NCI-H524 (cell line): ENCODE measurements at places on chromosomes 7 and 10.

GRCh38 chr10:725786-726185 lies 36.3 kb upstream of the DIP2C start:
- no peak for DNase-seq

DNA sequence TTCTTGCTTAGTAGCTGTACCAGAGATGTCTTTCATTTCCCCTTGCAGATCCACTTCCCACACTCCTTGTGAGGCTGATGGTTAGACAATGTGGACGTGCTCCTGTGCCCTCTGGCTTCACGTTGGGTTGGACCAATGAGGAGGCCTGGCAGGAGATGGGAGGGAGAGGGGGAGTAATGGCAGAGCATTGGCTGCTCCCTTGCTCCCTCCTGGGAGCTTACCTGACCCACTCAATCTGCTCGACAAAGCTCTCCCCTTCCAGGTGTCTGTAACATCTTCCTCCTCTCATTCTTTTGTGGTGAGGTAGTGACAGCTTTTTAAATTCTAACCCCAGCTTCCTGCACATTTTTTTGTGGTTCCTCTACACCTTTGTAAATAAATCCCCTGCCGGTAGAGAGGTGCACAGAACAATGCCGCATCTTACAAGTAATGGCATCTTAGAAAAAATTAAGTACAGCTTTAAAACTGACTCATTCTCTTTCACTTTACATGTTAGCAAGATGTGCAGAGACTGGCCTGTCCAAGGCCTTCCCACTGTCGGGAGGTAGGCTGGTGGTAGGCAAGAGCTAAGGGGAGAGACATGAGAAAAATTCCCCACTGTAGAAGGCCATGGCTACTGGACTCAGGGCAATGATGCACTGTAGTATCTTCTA lies 134.3 kb downstream of the HTR7 start:
- no peak for DNase-seq

GRCh38 chr7:54932818-54933543 lies 85.8 kb upstream of the EGFR start:
- peak; percentile 63 for DNase-seq

- no peak for DNase-seq
These were observed 11.0 kb upstream of the TNKS2 start for GRCh38 chr10:91787258-91787657.

GRCh38 chr7:137404660-137405317 lies 61.3 kb upstream of the PTN start:
- no peak for DNase-seq

GRCh38 chr7:13312307-13312706 lies 624.9 kb downstream of the ARL4A start:
- no peak for DNase-seq

DNA sequence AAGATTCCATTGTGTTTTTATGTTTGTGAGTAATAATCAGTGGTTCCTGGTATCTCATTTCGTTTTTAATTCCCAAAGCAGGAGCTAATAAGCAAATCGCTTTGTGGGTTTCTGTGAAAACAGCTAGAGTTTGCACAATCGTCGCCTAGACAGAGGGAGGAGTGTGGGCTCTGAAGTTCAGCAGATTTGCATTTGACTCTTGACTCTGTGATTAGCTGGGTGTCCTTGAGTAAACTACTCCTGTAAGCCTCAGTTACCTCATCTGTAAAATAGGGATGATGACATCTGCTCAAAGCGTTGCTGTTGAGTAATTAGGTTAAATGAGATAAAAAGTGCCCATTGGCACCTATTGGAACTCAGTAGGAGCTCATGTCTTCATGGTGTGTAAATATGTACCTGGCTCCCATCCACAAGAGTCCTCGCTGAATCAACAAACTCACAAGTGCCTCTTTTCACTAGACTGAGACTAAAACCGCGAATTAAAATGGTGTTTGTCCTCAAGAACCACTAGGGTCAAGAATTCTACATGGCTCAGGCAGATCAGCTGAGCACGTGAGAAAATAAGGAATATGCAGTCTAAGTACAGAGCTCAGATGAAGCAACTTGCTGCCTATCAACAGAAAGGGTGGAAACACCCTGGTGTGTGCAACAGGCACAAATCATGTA lies 385.8 kb upstream of the C7orf33 start:
- DNase-seq: no peak

DNA sequence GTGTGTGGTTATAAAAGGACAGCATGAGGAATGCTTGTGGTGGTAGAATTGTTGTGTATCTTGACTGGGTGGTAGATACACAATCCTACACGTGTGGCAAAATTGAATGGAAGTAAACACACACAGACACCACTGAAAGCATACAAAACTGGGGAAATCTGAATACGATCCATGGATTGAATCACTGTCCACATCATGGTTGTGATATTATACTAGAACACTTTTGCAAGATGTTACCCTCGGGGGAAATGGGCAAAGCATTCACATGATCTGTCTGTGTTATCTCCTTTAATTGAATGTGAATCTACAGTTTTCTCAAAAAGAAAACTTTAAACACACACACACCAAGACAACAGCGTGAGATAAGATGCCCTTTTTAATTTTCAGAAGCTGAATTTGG lies 165.2 kb upstream of the CELF2 start:
- DNase-seq: no peak

DNA sequence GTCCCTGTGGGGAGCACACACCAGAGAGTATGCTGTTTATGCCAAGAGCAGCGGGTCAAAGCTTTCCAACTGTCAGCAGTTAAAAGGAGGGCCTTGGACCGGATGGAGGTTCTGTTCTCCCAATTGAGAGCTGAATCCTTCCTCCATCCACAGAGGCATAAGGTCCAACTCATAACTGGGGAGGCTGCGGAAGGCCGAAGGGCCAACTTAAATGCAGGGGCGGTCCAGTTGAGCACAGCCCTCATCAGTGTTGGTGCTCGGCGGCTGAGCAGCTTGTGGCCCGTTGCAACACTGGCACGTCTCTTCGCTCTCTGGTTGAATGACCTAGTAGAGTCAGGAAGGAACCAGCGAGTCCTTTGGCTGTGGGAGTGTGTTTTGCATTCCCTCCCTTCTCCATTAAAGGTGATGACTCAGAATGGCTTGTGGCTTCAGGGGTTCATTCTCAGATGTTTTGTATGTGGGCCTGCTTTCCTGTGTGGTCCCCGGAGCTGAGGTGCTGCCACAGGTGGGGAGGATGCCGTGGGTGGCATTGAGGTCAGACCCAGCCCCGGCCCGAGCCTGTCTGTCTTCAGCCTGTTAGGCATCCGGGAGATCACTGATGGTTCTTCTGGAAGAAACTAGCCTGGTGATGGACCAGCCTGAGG lies 44.8 kb upstream of the DMBT1 start:
- no peak for DNase-seq

- DNase-seq: no peak
These were observed 38.0 kb upstream of the TES start for GRCh38 chr7:116172353-116172752.

DNA sequence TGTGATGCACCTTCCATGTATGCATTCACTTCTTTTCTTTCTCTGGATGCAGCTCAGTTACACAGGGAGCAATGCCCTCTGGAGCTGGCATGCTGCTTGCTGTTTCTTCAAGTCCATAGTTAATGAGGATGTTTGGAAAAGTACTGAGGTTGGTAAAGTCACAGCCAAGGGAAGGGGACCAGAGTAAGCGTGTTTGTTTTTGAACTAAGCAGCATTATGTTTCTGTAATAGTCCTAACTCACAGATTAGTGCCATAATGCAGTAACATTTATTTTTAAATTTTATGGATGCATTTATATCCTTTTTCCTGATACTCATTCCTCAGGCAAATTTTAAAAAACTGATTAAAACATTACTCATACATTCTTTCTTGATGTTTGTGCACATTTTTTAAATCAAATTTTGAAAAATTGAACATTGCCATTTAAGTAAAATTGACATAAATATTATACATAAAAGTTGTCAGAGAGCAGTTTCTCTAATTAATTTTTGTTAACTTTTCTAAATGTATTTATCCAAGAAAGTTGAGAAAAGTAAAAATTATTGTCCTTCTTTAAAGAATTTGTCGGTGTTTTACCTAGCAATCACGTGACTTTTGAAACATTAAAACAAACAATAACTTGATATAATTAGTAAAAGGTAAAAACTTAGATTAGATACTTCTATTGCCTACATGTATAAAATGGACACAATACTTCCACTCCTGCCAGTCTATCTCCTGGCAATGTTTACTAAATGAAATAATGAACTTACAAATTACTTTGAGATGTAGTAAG lies 659.6 kb upstream of the ANKRD30A start:
- no peak for DNase-seq

- DNase-seq: no peak
These were observed 43.5 kb downstream of the ADK start for GRCh38 chr10:74194545-74194944.

- DNase-seq: peak; percentile 72
These were observed 26.0 kb upstream of the MALSU1 start for GRCh38 chr7:23273141-23273599.

GRCh38 chr7:140605337-140605736 lies 35.3 kb downstream of the DENND2A start:
- no peak for DNase-seq

GRCh38 chr10:109149666-109150350 lies 773.5 kb downstream of the XPNPEP1 start:
- DNase-seq: no peak

DNA sequence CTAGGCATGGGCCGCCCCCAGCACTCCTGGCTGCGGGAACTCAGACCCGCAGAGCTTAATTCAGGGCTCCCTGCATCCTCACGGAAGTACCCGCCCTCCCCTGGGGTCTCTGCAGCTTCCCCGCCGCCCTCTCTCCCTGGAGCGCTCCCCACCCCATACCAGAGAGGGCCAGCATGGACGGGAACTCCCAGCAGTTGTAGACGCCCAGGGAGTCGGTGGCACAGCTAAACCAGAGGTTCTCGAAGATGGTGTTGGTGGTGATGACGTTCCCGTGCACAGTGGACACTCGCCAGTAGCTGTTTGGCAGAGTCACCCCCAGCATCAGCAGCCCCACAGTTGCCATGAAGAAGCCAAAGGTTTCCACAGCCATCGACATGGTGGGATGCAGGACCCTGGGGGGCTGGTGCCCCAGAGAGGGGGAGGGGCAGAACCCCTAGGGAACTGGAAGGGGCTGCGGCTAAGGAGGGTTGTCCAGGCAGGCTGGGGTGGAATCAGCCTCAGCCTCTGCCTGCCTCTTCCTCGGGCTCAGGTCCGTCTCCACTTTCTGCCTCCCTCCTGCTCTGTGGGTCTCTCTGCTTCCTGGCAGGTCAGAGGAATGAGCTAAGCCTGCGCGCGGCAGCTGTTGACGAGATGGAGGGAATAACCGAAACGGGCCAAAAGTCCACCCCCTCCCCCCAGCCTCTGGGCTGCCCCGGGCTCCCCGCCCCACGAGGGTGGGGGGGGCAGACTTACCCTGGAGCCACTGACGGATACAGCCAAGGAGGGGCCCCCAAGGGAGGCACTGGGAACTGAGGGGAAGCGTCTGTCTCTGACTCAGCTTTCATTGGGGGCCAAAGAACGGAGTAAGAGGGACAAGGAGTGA lies at the start of gene CLDN15:
TSS of gene CLDN15 (minus strand) at position 597 of the 862 bp plus-strand sequence. CDS start at position 376, 221 bp downstream.
- DNase-seq: no peak

DNA sequence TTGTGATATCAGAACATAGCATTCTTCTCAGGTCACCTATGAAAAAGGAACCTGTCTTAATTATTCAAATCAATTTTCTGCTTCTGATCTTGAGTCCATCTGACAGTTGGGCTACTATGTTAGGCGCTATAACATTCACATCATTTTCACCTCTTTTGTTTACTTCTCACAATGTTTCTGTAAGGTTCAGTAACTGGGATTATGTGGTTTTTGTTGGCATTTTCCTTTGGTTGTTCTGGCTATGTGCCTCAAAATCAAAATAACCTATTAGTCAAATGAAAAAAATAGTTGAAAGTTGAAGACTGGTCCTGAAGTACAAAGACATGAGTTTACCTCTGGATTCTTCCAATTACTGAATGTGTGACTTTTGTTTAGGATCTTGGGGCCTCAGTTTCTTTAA lies 221.3 kb upstream of the SMIM30 start:
- DNase-seq: no peak

DNA sequence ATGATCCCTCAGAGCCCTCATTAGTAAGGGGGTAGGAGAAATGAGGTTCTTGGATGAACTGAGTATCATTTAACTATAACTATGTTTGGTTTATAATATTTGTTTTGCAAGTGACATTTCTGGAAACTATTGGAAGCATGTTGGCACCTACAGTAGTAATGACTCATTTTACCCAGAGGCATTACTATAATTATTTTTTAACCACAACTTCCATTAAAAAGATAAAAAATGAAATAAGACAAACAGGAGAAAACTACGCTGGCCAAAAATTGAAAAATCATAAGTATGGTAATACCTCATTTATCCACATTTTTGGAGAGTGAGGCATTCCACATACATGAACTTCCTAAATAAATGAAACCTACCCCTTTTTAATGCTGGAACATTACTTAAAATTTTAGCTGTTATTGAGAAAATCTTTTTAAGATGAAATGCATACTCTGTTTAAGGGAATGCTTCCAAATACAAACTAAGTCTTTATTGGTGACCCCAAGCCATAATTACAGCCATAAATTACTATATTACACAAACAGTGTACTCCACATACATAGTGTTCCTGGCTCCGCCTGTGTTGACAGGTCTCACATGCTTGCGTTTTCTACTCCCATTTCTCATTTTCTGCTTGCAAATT lies 84.6 kb upstream of the CAPZA2 start:
- no peak for DNase-seq

DNA sequence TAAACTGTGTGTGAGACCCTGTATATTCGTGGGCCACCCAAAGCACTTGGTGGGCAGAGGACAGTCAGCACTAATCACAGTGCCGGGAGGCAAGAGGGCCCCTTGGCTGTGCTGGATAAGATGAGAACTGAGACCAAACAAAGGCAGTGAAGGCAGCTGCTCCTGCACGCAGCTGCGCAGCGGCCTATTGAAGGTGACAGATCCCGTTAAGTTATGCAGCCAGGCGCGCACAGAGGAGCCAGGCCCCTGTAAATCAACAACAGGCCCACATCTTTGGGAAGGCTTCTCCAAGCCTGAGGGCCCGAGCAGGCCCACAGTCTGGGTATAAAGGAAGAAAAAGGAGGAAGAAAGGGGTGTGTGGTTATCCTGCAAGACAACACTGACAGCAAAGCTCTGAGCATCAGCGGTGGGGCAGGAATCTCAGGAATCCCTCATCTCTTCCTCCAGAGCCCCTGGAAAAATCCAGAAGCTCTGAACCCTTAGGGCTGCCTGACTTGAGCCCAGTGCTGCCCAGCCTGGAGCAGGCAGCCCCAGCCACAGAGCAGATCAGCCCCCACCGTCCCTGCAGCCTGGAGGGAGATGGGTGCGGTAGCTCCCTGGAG lies 154.2 kb downstream of the ARHGAP12 start:
- DNase-seq: no peak

- DNase-seq: no peak
These were observed 32.9 kb upstream of the SMC3 start for GRCh38 chr10:110534571-110534970.

- no peak for DNase-seq
These were observed 10.6 kb upstream of the PLEKHS1 start for GRCh38 chr10:113740850-113741249.

DNA sequence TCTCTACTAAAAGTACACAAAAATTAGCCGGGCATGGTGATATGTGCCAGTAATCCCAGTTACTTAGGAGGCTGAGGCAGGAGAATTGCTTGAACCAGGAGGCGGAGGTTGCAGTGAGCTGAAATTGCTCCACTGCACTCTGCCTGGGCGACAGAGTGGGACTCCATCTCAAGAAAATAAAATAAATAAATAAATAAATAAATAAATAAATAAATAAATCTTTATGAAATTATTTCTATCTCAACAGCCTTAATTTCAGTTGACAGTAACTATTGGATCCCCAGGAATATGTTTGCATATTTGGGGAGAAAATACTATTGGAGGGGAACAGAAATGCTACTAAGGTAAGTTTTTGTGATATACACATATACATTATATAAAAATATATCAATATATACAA lies 20.0 kb downstream of the TMEM229A start:
- DNase-seq: no peak

- no peak for DNase-seq
These were observed 3.7 kb downstream of the VIM start for GRCh38 chr10:17231788-17232187.
